EH (cell line): ENCODE measurements at places on chromosomes 1 and 21.

GRCh38 chr21:35216996-35217395 lies 167.9 kb upstream of the RUNX1 start:
- no peak for DNase-seq

- DNase-seq, result no peak
Measured at GRCh38 chr1:170664093-170664827, at the start of gene PRRX1. PRRX1 (plus strand) TSS chr1:170664131; CDS start chr1:170664219, 88 bp downstream.

- DNase-seq, result no peak
Measured at GRCh38 chr1:119469741-119470140, 37.3 kb upstream of the HSD3B1 start.

DNA sequence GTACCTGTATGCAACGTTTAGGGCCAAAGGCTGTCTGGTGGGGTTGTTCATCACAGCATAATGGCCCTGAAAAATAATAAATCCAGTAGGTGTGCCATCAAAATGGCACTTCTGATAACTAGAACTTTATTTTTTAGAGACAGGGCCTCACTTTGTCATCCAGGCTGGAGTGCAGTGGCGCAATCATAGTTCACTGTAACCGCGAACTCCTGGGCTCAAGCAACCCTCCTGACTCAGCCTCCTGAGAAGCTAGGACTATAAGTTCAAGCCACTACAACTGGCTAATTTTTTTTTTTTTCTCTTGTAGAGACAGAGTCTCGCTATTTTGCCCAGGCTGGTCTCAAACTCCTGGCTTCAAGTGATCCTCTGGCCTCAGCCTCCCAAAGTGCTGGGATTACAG lies 4.7 kb downstream of the SNAPIN start:
- DNase-seq, result peak; percentile 46

GRCh38 chr1:117673405-117673804 lies 67.6 kb downstream of the TENT5C start:
- DNase-seq, result peak; percentile 78

GRCh38 chr1:232292818-232293217 lies 337.1 kb downstream of the SIPA1L2 start:
- no peak for DNase-seq

DNA sequence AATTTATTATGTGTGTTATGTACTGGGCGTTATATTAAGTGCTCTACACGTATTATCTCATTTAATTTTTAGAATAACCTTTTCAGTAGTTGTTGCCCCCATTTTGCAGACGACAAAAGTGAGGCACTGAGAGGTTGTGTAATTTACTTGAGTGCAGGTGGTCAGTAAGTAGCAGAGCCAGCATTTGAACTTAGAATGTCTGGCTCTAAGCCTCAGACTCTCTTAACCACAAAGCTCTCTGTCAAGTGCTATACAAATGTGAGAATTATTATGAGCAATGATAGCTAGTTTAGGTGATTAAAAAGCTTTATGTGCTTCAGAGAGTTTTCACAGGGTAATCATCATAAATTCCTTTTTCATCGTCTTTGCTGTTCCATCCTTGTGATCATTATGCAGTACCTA lies 96.3 kb upstream of the UBE2U start:
- DNase-seq, result no peak

DNA sequence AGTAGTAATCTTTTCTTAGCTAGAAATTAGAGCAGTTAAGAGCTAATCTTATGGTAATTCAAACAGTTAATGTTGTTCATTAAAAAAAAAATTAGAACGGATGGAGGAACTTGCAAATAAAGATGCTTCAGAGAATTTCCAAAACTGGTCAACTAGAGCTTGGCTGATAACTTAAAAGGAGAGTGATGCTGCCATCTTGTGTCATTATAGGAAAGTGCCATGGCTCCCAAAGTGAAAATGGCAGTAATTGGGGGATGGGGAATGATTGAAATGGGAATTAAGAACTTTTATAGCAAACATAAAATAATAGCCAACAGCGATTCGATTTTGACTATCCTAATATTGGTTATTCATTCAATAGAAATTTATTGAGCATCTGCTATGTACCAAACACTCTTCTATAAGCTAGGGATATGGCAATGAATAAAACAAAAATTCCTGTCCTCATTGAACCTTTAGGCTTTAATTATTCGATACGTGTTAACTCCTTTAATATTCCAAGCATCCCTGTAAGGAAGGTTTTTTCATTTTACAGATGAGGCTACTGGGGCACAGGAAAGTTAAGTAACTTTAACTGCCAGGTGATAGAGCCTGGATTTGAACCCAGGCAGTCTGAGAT lies 5.7 kb upstream of the PLPP3 start:
- DNase-seq, result peak; percentile 73

DNA sequence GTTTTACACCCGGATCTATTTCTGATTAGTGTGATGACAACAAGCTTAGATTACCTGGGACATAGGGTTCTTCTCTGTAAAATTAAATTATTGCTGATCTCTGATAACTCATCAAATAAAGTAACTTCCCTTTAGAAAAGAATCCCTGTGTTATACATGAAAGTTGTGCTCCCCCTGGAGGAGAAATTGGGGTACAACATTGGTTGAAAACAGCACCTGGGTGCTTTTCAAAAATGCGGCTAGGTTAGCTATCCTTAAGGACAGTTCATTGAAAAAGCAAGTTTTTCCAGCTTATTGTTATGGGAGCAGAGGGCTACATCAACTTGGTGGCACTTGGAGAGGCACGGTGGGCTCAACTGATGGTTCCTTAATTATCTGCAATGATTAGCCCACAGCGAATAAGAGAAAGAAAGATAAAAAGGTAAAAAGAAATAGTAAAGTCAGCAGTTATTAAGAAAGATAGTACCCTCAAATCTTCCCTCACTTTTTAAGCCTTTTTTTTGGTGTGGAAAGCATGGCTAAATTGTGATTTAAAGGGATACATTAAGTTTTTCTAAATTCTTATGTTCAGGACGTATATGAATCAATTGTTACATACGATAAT lies 97.8 kb downstream of the FMN2 start:
- peak; percentile 58 for DNase-seq

DNA sequence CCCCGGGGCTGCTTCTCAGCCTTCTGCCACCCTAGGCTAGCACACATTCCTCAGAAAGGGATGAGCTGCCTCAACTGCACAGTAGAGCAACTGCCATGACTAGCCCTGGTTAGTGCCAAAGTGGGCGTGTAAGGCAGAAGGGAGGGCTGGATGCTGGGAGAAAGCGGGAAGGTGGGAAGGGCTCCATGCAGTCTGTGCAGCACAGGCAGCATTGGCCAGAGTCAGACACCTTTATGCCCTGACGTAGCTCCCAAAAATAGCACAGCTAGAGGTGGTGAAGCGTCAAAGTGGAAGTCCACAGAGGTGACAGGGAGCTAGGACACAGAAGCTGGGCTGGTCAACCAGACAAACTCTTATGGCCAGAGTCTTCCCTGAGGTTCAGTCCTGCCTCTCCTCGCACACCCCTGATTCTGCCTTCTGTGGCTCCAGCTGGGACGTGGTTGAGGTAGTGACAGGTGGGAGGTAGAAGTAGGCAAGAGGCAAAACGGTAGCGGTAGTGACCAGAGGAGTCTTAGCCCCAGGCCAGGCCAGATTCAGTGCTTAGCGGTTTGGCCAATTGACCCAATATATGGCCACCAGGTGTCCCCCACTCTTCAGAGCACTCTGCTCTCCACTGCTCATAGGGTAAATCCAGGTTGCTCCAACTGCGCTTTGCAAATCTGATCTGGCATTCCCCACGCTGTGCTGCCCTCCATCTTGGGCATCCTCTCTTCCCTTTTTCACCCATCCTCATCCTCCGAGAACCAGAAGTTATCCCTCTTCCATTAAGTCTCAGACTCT lies 45.6 kb downstream of the DDX20 start:
- no peak for DNase-seq

GRCh38 chr1:113874012-113874879 lies 2.7 kb upstream of the PTPN22 start:
- peak; percentile 14 for DNase-seq

GRCh38 chr21:35963920-35964451 lies 96.3 kb downstream of the SETD4 start:
- DNase-seq, result peak; percentile 86

DNA sequence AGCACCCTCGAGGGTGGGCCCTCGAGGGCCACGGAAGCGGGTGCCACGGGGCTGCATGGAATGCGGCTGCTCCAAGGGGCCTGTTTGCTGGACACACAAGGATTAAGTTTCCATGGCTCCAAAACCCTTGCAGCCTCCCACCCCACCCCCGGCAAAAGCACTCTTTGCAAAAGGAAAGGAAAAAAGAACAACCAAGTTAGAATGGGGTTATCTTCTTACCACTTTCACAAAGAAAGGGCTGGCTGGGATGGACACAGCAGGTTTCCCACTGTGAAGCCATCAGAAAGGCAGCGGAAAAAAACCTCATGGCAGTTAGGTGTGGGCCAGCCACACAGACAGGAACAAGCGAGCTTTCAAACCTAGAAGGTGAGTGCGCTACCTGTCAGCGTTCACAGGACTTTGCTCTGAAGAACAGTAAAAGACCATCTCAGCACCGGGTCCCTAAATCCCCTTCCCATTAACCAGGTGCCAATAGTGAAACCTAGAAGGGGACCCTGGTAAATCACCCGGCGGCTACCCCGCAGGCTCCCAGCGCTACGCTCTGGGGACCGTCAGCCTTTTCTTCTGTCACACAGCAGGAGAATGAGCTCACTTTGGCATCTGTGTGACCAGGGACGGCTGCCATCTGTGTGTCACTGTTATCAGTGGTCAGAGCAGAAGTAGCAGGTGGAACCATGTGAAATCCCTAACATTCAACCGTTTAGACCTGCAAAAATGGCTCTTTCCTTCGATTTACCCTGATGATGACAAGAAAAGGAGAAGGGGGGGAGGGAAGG lies 93.0 kb downstream of the SIM2 start:
- no peak for DNase-seq

- peak; percentile 51 for DNase-seq
Measured at GRCh38 chr1:156860113-156860627, 495 bp upstream of the NTRK1 start.

GRCh38 chr1:21775550-21775914 lies 7.4 kb downstream of the USP48 start:
- DNase-seq, result no peak

- DNase-seq, result peak; percentile 47
Measured at GRCh38 chr1:78090472-78091133, 44.8 kb downstream of the GIPC2 start.

GRCh38 chr1:206066479-206067171 lies 13.7 kb downstream of the RHEX start:
- DNase-seq, result no peak

DNA sequence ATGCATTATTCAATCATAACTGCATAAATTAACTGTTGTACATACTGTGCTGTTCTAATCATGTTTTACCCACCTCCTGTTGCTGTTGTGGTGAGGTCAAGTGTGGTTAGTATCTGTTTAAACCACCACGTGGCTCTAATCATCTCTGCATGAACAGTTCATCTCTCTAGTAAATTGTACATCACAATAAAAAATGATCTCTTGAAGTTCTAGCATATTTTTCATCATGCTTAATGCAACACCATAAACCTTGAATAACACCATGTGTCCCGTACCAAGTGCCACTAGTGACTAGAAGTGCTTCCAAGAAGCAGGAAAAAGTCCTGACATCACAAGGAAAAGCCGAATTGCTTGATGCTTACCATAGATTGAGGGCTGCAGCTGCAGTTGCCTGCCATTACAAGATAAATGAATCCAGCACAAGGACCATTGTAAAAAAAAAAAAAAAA lies 51.7 kb downstream of the SNRPE start:
- DNase-seq, result no peak

GRCh38 chr1:211329764-211330201 lies 3.1 kb downstream of the TRAF5 start:
- DNase-seq, result no peak

DNA sequence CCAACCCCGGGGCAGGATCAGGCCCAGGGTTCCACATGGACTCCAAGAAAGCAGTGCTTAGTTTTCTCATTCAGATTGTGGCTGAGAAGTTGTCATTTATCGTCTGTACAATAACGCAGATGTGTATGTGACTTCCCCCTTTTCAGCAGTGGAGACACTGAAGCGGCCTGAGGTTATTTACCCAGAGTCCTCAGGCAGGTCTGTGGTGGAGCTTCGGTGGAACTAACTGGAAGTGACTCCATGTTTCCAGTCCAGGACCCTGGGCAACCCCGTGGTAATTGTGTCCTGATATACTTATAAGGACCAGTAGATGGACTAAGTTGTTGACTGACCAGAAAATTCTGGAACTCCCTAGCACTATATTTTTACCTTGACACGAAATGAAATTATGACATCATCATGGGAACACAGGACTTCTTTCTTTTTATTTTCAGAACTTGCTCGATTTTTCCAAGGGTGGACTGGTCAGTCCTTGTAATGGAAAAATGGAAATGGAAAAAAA lies 1.0 kb upstream of the IER5 start:
- no peak for DNase-seq

DNA sequence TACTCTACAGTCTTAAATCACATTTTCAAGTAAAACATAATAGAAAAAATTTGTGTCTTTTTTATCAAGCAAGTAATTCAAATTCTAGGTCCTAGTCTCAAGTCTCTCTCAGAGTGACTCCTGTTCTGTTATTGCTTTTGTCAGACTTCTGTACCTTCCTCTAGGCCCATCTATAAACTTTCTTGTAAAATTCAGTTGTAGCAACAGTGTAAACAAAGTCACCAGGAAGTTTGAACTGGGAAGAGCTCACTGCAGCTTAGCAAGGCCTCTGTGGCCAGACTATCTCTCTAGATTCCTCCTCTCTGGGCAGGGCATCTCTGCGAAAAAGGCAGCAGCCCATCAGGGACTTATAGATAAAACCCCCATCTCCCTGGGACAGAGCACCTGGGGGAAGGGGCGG lies 13.5 kb upstream of the ZNF678 start:
- DNase-seq, result no peak

GRCh38 chr1:78958711-78959110 lies 47.8 kb downstream of the ADGRL4 start:
- no peak for DNase-seq

DNA sequence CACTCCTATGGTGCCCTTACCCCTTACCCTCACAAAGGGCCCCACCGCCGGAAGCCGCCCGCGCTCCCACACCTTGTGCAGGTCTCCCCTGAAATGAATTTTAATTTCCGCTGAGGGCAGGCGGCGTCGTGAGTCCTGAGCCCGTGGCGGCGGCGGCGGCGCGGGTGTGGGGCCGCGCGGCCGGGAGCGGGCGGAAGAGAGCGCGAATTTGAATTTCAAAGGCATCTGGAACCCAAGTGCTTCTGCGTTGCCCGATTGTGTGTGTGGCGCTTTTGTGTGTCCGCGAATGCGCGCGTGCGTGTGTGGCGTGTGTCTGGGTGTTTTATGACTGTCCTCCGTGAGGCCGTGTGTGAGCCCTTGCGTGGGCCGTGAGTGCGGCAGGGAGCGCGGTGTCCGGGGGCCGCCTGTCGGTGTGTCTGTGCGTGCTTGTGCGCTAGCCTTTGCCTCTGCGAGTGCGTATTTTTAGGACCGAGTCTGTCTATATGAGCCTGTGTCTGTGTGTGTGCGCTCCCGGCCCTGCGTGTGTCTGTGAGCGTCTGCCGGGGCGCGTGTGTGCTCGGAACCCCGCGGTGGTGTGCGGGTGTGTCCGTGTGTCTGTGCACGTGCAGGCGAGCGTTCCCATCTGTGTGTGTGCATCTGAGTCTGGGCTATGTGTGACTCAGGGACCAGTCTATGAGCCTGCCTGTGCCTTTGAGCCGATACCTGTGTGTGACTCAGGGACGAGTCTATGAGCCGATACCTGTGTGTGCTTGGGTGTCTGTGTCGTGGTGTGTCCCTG lies 7.9 kb upstream of the ADGRB2 start:
- DNase-seq, result peak; percentile 38

GRCh38 chr1:2821966-2822620 lies 20.6 kb upstream of the TTC34 start:
- no peak for DNase-seq

- DNase-seq, result no peak
Measured at GRCh38 chr1:181172082-181172481, 83.6 kb downstream of the IER5 start.
